ENCODE measurements at places on chromosomes 2 and 18.

- no peak for DNase-seq
Measured at GRCh38 chr2:146131785-146132184, 1611.9 kb upstream of the ZEB2 start.

- peak; percentile 40 for DNase-seq
Measured at GRCh38 chr2:53768242-53768542, 588 bp downstream of the CHAC2 start.

DNA sequence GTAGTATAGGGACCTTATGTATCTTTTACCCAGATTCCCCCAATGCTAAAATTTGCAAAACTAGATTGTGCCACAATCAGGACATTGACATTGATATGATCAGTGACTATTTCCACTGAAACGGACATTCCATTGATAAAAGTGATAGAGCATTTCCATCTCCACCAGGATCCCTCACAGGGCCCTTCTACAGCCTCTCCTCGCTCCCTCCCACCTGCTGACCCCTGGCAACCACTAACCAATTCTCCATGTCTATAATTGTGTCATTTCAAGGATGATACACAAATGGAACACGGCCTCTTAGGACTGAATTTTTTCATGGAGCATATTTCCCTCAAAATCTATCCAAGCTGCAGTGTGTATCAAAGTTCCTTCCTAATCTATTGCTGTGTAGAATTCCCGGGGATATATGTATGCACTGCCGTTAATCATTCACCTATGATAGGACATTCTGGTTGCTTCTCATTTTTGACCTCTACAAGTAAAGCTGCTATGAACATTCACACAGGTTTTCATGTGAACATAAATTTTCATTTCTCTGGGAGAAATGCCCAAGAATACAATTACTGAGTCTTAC lies 67.3 kb downstream of the UXS1 start:
- no peak for DNase-seq

- DNase-seq, result no peak
Measured at GRCh38 chr18:61169386-61169785, 163.8 kb upstream of the CDH20 start.

DNA sequence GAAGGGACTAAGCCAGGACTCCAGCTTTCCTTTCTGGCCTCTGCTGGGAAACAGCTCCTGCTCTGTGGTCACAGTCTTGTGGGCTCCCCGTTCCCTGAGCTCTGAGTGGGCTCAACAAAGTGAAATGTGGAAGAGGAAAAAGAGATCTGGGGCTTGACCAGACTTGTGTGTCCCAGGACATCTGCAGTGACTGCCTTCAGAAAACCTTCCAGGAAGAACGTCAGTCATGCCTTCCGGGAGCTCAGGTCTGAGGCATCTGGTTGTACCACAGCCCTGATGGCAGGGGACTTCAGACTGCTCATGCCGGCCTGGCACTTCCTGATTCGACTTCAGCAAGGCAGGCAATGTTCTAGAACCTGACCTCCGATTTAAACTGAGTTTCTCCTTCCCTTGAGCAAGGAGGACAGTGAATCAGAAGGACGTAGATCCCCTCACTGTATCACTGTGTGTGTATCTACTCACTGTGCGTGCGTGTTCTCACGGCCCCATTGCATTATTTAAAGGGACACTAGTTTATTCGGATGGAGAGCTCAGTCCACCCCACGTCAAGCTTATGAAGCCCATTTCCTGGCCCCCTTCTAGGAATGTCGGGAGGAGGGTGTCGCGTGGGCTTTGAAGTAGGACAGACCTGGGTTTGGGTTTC lies 548 bp upstream of the FBLN7 start:
- no peak for DNase-seq

- DNase-seq, result no peak
Measured at GRCh38 chr2:42100683-42101205, 52.9 kb downstream of the PKDCC start.

GRCh38 chr18:34493566-34494358 lies 216.3 kb upstream of the DTNA start:
- DNase-seq, result peak; percentile 21

Data from D721Med (cell line).